Breast epithelium (tissue), 4 donors: ENCODE measurements at places on chromosomes 4 and X.

DNA sequence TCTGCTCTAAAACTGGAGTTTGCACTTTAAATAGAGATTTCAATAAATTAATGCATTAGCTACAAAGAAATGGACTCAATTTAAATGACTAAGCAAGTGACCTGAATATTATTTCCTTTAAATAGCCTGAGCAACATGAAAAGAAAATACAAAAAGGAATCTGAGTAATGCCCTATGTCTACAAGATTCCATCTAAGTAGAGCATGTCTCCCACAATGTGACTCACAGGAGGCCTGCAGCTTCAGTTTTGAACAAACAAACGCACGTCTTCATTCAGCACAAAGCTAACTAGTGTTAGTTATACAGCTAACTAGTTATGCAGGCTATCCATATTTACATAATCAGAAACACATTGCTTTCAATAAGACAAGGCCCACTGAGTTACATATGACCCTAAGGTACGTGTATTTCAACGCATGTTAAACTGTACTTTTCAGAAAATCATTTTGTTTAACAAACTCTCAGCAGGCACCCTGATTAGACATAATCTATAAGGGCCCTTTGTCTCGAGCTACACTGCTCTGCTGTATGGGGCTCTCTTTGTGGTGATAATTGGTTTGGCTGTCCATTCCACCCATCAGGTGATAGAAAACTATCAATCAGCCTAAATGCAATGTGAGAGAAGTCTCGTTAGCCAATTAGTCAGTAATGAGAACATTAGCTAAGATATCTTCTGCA is 116.5 kb downstream of the MAML3 start:
- no peak for DNase-seq

DNA sequence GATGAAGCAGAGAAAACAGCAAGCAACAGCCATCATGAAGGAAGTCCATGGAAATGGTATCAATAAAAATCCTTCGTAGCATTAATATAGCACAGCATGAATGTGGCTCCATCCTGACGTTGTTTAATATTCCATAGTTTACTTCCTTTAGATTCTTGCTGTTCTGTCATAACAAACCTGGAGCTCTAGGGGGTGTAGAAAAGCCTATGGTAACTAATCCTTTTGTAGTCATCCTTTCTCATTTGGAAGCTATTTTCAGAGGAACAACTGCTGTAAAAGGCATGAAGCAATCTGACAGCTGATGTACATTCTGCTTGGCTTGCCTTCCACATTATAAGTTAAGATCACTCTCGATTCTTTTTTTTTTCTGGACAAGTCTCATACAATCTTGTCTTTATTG is 914 bp downstream of the MYOZ2 start:
- DNase-seq, result no peak

DNA sequence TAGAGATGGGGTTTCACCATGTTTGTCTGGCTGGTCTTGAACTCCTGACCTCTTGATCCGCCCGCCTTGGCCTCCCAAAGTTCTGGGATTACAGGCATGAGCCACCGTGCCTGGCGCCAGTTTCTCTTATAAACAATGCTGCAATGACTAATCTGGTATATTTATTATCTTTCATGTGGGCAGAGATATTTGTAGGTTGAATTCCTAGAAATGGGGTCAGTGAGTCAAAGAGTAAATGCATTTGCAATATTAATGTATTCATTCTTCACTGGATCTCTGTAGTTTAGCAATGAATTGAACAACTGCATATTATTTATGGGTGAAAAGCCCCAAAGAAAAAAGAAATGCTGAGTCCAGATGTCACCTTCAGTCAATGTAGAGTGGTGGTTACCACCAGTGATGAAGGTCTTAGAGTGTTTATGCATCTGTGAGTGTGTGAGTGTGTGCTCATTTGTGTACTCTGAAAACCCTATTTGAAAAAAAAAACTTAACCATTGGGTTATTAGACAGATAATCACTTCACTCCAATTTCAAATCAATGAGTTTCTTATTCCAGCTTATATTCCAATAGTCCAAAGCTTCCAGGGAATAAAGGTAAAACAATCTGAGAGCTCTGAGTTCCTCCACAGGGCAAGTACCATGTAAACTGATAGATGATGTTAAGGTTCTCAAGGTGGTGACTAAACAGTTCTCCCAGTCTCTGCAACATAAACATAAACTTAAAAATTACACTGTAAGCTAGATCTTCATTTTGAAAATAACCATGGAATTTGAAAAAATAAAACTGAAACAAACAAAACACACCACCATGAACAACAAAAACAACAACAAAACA is 22.6 kb upstream of the CD38 start:
- DNase-seq, result no peak

- no peak for DNase-seq
Measured at GRCh38 chr4:25410820-25411529, 33.9 kb downstream of the ANAPC4 start.

DNA sequence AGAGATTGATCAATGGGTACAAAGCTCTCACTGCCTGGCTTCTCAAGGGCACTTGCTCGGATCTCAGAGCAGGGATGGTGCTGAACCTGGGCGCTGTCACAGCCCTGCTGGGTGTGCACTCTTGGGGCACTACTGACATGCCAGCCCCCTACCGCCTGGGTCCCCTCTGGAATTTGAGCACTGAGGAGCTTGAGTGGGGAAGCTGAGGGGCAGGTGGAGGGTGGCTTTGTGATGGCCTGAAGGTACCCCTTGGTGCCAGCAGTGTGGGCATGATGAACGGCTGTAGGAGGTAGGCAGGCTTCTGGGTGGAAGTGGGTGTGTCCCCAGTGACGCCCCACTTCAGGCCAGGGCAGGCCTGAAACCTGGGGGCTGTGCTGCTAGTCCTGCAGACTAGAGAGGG is 379.1 kb upstream of the GRID2 start:
- no peak for DNase-seq

- DNase-seq, result no peak
Measured at GRCh38 chr4:54840430-54840829, 182.7 kb downstream of the KIT start.

- DNase-seq, result no peak
Measured at GRCh38 chr4:72959411-72959810, 110.1 kb downstream of the COX18 start.

DNA sequence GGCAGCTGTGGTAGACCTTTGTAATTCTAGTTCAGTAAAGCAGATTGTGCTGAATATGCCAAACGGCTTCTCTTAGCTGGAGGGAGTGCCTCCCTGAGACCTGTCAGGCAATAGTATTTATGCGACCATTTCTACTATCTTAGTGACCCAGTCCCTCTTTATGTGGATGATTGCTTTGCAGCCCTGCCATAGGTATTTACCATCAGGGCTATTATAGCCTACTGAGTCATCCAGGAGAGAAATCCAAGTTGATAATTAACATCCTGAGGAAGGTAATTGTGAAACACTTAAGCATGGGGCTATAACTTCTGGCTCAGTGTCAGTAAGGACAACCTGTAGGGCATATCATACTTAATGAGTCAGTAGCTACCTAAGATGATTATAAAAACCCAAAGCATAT is 103.9 kb upstream of the MAOA start:
- no peak for DNase-seq

- DNase-seq, result no peak
Measured at GRCh38 chrX:136128743-136129142, 18.6 kb upstream of the FHL1 start.

- DNase-seq, result no peak
Measured at GRCh38 chrX:66632473-66632872, 6.4 kb downstream of the EDA2R start.

GRCh38 chr4:101651778-101652177 is 138.8 kb upstream of the BANK1 start:
- no peak for DNase-seq

DNA sequence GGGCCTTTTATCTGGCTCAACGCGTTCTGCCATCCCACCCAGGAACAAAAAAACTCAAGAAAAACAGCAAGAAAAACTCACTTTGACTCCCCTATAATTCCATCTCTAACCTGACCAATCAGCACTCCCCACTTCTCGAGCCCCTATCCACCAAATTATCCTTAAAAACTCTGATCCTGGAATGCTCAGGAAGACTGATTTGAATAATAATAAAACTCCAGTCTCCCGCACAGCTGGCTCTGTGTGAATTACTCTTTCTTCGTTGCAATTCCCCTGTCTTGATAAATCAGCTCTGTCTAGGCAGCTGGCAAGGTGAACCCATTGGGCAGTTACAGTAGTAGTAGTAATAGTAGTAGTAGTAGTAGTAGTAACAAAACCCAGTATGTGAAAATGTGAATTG is 165.7 kb upstream of the CASK start:
- DNase-seq, result no peak

DNA sequence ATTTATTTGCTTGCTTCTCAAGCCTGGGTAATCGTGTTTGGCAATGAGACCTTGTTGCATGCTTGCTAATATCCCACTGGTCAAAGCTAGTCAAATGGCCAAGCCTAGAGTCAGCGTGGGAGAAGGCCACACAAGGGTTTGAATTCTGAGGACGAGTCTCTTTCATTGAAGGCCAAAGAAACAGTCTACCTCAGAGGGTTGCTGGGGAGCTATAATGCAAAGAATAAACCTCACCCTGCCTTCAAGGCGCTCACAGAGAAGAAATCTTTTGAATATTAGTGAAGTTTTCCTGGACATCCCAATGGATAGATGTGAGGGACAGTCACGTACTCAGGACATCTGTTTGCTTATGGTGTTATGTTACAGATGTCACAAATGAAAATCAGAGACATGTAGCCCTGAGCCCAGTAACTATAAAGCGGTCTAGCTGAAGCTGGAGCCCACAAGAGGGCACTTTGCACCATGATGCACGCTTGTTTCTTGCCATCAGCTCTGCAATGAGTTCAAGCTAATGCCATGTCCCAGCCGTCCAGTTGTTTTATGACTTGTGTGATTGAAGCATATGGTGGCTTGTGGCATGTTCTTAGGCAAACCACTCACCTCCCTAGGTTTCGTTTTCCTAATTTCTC is 1.1 kb upstream of the TLR3 start:
- peak; percentile 37 for DNase-seq

DNA sequence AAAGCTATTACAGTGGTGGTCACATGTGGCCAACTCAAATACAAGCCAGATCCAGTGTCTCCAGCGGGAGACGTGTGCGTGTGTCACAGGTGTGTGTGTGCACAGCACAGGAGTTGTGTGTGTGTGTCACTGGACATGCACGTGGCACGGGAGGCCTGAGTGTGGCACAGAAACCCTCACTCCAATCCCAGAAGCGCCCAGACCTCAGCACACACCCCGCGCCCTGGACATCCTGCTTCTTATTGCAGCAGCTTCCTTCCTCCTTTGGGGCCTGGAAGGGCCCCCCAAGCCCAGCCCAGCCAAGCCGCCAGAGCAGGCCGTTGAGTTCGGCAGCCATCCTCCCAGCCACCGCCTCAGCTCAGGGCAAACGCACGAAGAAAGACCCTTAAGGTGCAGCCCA is 37.9 kb downstream of the ACOX3 start:
- DNase-seq, result no peak

DNA sequence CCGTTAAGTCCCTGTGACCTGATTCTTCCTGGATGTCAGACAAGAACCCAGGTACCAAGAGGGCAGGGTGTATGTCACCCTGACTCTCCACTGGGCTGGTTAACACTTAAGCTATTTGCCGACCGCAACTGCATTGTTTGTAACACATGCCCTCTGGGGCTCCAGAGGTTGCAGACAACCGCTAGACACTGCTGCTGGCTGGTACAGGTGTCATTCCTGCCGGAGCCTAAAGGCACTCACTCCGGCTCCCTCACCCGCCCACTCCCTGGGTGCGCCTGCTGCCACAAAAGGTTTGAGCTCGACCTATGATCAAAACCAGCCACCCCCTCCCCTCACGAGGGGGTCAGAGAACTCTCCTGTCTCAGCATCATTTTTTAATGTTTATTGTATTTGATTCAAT is 208.2 kb downstream of the FAT4 start:
- DNase-seq, result no peak

GRCh38 chr4:123352240-123352945 is 44.2 kb upstream of the SPRY1 start:
- DNase-seq, result peak; percentile 41

GRCh38 chr4:4502694-4503311 is 39.0 kb downstream of the STX18 start:
- no peak for DNase-seq

GRCh38 chr4:37675587-37676290 is 10.4 kb downstream of the RELL1 start:
- DNase-seq, result no peak

DNA sequence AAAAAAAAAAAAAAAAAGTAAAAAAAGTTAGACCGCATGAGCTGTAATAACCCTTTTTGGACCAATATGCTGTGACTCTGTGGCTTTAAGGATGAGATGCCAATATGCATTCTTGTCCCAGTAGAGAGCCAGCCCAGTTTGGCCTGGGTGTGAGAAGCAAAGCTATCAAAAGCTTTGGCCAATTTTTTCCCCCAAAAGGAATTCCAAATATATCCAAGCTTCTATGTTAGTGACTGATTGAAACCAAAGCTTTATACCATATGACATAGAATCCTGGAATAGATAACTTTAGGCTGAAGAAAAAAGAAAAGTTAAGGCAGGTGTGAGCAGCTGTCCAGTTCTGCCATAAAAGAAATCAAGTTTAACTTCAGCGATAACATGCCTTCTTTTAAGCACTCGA is 30.5 kb upstream of the RBPJ start:
- no peak for DNase-seq

- DNase-seq, result no peak
Measured at GRCh38 chr4:978957-979701, 5.8 kb upstream of the DGKQ start.

DNA sequence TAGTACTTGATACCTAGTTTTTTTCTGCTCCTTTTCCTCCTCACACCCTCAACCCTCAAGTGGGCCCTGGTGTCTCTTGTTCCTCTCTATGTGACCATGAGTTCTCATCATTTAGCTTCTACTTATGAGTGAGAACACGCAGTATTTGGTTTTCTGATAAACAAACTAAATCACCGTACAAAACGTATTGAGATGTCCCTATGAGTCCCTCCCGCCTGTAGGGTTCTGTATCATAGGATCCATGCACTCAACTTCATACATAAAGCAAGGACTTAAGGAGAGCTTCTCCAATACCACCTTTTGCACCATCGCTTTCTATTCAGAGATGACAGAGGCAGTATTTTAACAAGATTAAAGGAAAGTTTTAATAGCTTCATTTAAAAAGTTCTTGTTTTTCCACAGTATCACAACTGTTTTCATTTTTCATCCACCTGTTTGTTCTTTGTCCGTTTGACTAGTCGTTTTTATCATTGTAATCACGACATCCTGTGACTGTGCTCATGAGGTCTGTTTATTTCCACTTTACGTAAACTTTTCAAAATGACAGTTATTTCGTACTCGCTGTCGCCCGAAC is 457 bp upstream of the RAB9A start:
- no peak for DNase-seq

- DNase-seq, result no peak
Measured at GRCh38 chrX:124426288-124427169, 80.2 kb downstream of the SH2D1A start.
